Dermis blood vessel endothelial cell (primary cell): ENCODE measurements at places on chromosomes 2 and 18. TPM values are rescaled to one million over a fixed set of nuclear protein-coding genes. Genes with fewer than 3 reads are reported as not detected.

Gene OTX1
- total RNA-seq: 0.34 TPM in 1 of 2 replicates, not detected in the other

Gene PFN4
- total RNA-seq: 0.23 and 1.7 TPM in 2 replicates

Gene CCDC102B
- 15.1 and 20.3 TPM in 2 replicates for total RNA-seq

Gene CAVIN2
- total RNA-seq: 430 and 571 TPM in 2 replicates

Gene ACP1
- 68.1 and 96.8 TPM in 2 replicates for total RNA-seq

Gene E2F6
- total RNA-seq: 13.9 and 14.8 TPM in 2 replicates

Gene GPAT2
- total RNA-seq: 5.6 and 30.9 TPM in 2 replicates

Gene TYW5
- 7.4 and 7.7 TPM in 2 replicates for total RNA-seq

Gene ABCB11
- under 0.01 and 0.09 TPM in 2 replicates for total RNA-seq

Gene GKN2
- total RNA-seq: not detected in 2 replicates

Gene CXCR4
- total RNA-seq: 57.4 and 188 TPM in 2 replicates

Gene DQX1
- not detected in 2 replicates for total RNA-seq

Gene COL4A4
- 0.05 and 0.17 TPM in 2 replicates for total RNA-seq

Gene MRPL33
- total RNA-seq: 94.3 and 98.2 TPM in 2 replicates

Gene GPBAR1
- not detected in 2 replicates for total RNA-seq

Gene HNMT
- total RNA-seq: 1.4 and 5.6 TPM in 2 replicates

Gene QPCT
- total RNA-seq: 4.0 and 7.8 TPM in 2 replicates

Gene MARCO
- not detected in 2 replicates for total RNA-seq

Gene BCL11A
- total RNA-seq: under 0.01 and 0.23 TPM in 2 replicates

Gene ELOA2
- total RNA-seq: not detected in 2 replicates

Gene DLX1
- total RNA-seq: not detected in 2 replicates

Gene CTAGE1
- not detected in 2 replicates for total RNA-seq

Gene DCAF17
- total RNA-seq: 21.0 and 21.8 TPM in 2 replicates

Gene SERPINB3
- total RNA-seq: 0.17 TPM in 1 of 2 replicates, not detected in the other

Gene TFPI
- 1,082 and 1,146 TPM in 2 replicates for total RNA-seq

Gene IL36B
- not detected in 2 replicates for total RNA-seq

Gene LIPG
- 1.9 and 54.6 TPM in 2 replicates for total RNA-seq

Gene IKZF2
- 0.68 and 1.6 TPM in 2 replicates for total RNA-seq

Gene CSRNP3
- 0.51 and 0.65 TPM in 2 replicates for total RNA-seq

Gene FNDC4
- 14.5 and 17.9 TPM in 2 replicates for total RNA-seq

Gene TWIST2
- 0.56 TPM in 1 of 2 replicates, not detected in the other for total RNA-seq

Gene TTL
- 20.8 and 27.6 TPM in 2 replicates for total RNA-seq

Gene MYO7B
- total RNA-seq: 0.09 TPM in 1 of 2 replicates, not detected in the other

Gene FSHR
- not detected in 2 replicates for total RNA-seq

Gene NT5DC4
- not detected in 2 replicates for total RNA-seq

Gene SERPINB4
- not detected in 2 replicates for total RNA-seq

Gene ACVR1C
- 0.17 TPM in 1 of 2 replicates, not detected in the other for total RNA-seq

Gene SERPINB11
- total RNA-seq: not detected in 2 replicates

Gene TTC31
- 18.2 and 21.6 TPM in 2 replicates for total RNA-seq

Gene ZSWIM2
- not detected in 2 replicates for total RNA-seq

Gene ALPP
- total RNA-seq: not detected in 2 replicates
